ENCODE measurements at places on chromosomes 4 and X.

GRCh38 chr4:140027101-140027500, 126.9 kb downstream of the MAML3 start:
- DNase-seq: no peak

GRCh38 chr4:181225616-181226261, 1017.5 kb upstream of the TENM3 start:
- DNase-seq: no peak

DNA sequence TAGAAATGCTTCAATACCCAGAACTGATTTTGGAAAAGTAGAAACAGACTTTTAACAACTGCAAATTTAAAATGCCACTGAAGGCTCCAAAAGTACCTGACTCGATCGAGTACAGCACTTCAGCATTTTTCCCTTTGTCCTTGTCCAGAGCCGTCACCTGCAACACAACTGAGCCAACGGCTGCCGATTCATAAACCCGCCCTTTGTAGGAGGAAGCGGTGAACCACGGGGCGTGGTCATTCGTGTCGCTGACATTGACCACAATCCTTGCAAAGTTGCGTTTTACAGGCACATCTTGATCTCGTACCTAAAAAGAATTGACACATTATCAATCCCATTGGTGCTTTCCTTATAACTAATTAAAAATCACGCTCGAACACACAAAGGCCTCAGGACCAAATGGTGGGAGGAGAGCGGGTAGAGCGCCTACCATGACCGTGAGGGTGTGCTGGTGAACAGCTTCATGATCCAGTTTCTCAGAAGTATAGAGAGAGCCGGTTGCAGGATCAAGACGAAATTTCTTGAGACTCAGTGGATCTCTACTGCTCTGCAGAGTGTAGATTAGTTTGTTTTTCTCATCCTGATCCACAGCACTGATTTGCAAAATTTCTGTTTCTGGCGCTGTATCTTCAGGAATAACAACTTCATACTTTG, 72.8 kb upstream of the MTNR1A start:
- no peak for DNase-seq

DNA sequence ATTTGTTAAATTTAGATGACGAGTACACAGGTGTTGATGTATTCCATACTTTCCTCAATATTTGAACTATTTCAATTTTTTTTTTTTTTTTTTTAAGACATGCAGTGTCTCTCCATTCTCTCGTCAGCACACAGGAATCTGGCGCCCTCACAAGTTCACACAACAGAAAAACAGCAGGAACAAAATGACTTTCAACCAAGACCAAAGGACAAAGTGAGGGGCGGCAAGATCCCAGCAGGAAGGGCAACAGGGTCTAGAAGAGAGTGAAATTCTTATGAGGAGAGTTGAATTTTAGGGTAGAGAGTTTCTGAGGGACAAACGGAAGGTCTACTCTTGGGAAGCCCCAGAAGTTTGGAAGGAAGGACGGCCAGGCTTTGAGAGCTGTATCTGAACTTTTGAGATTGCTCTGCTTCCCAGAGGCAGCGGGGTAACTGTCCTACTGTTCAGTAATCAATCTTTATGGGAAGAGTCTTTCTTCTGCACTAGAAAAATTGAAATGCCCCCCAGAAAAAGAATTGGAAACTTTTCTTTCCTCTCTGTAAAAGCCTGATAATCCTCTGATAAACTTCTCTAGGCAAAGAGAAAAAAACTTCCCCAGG, 760.2 kb downstream of the RAB28 start:
- DNase-seq: no peak

- peak; percentile 8 for DNase-seq
Observed at GRCh38 chrX:104195489-104196084, 29.3 kb downstream of the FAM199X start.

DNA sequence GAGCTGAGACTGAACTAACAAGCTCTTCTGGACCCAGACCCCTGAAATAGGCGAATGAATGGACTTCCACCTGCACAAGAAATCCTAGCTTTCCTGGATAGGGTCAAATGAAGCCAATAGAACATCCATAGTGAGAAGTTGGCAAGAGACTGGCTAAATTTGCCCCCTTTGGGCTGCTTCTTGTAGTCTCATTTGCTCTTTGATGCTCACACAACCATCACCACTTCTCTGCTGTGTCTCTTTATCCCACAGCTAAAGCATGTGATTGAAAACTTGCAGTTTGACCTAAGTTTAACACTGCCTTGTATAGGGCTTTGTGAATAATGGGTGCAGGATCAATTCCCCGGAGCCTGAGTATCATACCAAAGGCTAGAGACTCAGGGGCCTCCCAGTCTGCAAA, 38.2 kb downstream of the NLGN3 start:
- no peak for DNase-seq

GRCh38 chr4:72094059-72094797, 62.4 kb downstream of the NPFFR2 start:
- DNase-seq: no peak

DNA sequence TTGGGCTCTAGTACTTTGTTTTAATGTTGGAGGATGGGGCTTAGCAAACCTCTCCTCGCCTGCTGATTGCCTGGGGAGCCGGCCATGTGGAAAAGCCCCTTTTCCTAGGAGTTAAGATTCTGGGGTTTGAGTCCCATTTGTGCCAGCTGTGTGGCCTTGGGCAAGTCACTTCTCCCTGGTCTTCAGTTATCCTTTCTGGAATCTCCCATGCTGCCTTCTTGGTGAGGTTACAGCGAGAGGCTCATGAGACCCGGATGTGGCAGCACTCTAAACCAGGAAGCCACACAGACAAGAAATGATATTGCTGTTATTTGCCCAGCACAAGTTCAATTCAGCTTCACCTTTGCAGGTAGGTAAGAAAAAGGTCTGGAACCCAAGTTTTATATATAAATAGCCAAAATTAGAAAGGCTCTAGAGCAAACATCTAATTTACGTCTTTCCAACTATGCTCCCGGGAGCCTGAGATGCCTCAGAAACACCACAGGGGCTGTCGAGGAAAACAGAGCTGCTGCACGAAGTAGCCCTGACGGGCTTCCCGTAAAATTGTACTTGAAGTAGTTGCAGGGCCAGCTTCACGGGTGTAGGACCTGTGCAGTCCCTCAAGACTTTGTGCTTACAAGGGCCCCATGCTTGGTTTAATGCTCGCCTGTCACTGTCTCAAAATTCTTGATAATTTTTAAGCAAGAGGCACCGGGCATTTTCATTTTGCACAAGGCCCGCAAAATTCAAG, 8.3 kb upstream of the SASH3 start:
- DNase-seq: no peak

- DNase-seq: no peak
Observed at GRCh38 chrX:71616672-71617529, 1.4 kb downstream of the CXCR3 start.
